ENCODE measurements at places on chromosomes 3 and 15. TPM values are rescaled to one million over a fixed set of nuclear protein-coding genes. Genes with fewer than 3 reads are reported as not detected.
A peak's percentile ranks its signal among the peaks of the same experiment; 100 is the strongest.

Gene CCDC54
- not detected for total RNA-seq

DNA sequence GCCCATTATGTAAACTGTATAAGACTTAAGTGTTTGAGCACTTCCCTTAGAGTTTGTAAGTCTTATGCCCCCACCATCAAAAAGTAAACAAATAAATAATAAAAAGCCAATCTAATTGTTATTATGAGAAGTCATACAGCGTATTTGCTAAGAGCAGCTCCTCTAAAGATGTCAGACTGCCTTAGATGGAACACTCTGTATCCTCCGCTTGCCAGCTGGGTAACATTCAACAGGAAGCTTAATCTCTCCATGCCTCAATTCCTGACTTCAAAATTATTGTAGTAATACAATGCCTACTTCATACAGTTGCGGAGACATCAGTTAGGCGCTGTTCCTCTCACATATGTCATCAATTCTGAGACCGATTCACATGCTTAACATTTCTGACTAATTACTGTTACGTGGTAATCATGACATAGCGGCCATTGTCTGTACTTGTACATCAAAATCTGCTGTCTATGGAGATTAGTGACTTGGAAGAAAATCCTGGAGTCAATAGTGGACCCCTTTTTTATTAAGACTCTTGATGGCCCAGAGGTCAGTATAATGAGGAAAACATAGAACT is 417.7 kb downstream of the LPP start:
- DNase-seq = no peak

Gene ENTPD3
- total RNA-seq = 12.2 TPM

GRCh38 chr15:78540871-78541743 is 863 bp downstream of the PSMA4 start:
- DNase-seq = no peak

DNA sequence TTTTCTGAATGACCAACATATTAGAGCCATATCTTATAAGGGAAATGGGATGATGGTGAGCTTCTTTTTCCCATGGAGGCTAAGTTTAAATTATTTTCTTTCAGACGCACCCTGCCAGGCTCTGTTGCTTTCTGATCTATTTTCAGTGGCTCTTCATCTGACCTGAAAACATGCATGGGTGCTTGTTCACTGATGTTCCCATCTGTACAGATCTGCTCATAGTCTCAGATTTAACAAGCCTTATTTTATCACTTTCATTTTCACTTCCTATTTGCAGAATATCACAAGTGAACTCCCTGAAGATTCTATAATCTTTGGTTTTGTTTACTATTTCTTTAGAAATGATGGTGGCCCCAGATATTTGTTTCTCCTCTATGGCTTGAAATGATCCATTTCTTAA is 31.1 kb upstream of the SUCLG2 start:
- DNase-seq = no peak

DNA sequence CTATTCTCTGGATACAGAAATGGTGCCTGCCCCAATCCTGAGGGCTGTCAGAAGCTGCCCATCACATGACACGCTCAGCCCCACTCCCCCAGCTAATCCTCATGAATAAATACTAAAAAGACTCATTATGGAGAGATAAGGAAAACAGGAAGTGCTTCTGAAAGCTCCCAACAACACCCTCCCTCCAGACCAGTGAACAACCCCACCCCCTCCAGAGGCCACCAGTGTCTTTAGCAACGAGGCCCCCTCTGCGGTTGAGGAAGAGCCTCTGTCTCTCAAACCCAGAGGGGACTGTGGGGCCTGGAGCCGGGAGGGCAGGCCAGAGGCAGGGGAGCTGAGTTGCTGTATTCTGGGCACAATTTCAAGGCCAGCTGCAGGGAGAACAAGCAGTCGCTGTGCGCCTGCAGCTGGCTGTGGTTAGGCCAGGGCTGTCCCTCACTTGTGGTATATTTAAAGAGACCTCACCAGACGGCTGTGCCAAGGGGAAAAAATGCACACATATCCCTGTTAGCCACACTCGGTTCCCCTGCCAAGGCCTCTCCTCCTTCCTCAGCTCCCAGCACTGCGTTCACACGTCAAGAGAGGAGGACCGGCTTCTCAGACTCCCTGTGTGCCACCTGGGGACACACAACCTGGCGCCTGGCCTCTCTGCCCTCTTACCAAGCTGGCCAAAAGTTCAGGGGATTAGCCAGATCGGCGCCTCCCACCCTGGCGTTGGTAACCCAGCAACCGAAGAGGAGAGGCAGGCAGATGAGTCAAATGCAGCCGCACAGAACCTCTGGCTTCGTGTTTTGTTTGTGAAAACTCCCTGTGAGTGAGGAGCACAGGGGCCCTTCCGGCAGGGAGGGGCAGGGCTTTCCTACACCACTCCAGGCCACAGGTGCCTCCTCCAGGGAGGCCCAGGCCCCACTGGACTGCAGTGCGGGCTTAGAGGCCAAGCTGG is 101.2 kb upstream of the ETV5 start:
- DNase-seq = peak; percentile 86

DNA sequence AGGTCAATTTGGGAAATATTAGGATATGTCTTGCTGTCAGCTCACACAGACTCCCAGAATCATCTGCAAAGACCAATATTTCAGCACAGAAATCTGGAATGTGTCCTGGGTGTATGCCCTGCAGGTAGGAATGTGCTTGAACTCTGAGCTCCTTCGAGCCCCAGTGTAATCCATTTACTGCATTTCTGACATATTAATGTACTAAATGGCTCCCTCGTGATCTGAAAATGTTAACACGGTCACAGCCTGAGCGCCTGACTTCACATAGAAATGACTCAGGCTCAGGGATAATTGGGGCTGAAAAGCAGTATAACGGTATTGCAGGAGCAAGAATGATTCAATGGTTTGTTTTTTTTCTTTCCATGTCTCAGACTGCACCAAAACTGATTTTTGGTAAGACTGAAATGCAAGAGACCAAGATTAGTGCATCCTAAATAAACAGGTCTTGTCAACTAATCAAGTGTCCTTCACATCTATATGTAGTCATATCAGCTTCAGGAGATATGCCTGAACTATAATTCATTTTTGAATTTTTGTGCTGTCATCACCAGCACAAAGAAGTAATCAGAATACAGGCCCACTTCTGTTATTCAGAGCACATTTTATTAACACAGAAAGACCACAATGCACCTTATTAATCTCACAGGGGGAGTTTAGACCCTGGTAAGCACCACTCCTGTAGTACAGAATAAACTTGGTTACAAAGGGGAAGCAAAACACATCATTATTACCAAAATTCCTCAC is 49.8 kb downstream of the DCLK3 start:
- DNase-seq = no peak

Gene ZNF620
- 2.6 TPM for total RNA-seq

DNA sequence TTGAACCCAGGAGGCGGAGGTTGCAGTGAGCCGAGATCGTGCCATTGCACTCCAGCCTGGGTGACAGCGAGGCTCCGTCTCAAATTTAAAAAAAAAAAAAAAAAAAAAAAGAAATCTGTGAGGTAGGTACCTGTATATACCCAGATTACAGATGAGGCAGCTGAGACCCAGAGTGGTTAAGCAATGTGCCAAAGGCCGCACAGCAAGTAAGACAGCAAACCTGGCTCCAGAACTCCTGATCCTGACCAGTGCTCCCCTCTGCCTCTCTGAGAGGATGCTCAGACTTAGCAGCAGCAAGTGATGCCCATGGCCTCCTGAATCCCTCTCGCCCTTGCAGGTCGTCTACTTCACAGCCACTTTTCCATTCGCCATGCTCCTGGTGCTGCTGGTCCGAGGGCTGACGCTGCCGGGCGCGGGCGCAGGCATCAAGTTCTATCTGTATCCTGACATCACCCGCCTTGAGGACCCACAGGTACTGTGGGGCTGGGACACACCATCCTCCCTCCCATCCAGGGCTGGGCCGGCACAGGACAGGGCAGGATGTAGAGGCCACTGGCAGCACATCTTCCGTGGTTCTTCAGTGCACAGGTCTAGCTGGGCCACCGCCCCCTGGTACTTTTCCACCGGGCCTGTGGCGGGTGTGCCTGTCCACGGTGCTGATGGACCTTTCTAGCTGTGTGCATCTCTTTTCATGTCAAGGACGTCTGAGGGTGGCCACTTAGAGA is 63.9 kb downstream of the SLC6A6 start:
- DNase-seq = no peak

Gene PTPRG
- total RNA-seq = 31.6 TPM

DNA sequence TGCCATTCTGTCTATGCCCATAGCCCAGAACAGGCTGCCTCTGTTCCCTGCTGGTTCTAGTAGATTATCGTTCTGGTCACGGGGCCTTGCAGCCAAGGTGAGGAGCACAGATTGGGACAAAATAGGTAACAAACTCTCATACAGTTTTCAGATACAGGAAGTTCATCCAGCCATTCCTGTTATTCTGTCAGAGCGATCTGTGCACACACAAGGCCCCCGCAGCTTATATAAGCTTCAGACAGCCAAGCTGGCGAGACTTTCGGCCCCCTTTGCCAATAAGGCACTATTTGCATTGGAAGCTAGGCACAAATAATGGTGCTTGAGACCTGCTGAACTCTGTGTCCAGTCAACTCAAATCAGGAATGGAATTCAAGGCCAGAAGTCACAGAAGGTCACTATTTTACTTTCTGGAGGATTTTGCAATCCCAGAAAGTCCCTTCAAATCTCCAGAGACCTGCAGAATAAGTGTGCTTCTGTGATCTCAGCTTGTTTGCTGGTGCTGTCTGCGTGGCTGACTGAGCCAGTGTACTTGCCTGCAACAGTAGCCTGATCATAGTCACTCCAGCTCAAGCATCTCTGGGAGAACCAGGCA is 69.4 kb downstream of the BFSP2 start:
- peak; percentile 55 for DNase-seq

DNA sequence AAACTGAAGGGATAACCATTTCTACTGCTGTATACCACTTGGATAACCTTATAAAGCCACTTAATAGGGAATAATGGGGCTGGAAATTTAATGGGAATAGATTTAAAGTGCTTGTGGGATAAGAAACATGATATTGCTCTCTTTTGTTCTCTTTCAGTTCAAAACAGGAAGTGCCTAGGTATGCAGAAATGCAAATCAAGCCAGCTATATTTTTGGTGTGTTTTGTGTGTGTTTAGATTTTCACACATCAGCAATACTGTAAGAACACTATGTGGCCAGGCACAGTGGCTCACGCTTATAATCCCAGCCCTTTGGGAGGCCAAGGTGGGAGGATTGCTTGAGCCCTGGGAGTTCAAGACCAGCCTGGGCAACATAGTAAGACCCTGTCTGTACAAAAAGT is 442.3 kb upstream of the TPRG1 start:
- DNase-seq = no peak

GRCh38 chr3:8278448-8278847 is 223.2 kb upstream of the LMCD1 start:
- no peak for DNase-seq

Gene SAMD7
- not detected for total RNA-seq

Gene ZNF106
- total RNA-seq = 28.0 TPM

- no peak for DNase-seq
Observed at GRCh38 chr3:74119221-74119620, 494.5 kb upstream of the PDZRN3 start.

DNA sequence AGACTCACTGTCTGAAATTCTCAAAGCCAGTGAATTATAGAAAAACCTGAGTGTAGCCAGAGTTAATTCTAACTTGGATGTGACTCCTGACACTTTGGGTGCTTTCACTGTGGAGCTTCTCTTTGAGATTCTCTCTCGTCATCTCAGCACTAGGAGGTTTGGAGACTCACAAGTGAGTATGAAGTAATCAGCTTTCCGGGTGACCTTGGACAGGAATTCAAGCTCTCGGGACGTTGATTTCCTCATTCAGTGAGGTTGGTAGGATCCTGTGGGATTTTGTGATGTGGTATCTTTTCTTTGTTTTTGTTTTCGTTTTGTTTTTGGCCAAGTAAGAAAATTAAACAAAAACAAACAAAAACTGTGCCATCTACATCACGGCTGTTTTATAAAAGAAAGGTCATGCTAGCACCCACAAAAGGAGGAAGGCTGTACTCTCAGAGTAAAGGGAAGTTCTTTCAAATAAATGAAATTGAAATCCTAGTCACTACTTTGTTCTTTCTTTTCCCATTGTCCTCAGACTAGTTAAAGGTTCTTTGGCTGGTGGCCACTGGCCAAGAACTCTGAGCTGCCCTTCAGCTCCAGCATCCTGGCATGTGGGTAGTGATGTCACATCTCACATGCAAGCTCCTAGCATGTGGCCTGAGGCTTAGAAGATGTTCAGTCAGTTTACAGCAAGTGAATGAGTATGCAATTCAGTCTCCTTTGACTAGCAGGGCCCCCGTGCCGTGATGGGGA is 263.3 kb upstream of the TPM1 start:
- peak; percentile 37 for DNase-seq

- peak; percentile 62 for DNase-seq
Observed at GRCh38 chr3:196400331-196400730, 31.9 kb downstream of the UBXN7 start.

DNA sequence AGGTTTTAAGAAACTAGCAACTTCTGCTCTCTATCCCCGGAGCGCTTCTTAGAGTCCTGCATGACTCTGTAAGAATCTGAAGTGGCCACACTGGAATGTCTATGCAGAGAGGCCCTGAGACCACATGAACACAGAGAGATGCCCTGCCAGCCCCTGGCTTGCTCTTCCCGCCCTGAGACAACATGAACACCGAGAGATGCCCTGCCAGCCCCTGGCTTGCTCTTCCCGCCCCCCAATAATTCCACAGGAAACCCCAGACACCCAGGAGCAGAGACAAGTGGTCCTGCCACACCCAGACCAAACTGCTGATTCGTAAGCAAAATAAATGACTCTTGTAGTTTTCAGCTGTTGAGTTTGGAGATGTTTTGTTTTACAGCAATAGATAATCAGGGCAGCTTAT is 166.1 kb downstream of the OSBPL10 start:
- DNase-seq = no peak

- DNase-seq = no peak
Observed at GRCh38 chr15:47669221-47669620, 48.1 kb upstream of the SEMA6D start.

Gene DGKG
- 16.2 TPM for total RNA-seq

DNA sequence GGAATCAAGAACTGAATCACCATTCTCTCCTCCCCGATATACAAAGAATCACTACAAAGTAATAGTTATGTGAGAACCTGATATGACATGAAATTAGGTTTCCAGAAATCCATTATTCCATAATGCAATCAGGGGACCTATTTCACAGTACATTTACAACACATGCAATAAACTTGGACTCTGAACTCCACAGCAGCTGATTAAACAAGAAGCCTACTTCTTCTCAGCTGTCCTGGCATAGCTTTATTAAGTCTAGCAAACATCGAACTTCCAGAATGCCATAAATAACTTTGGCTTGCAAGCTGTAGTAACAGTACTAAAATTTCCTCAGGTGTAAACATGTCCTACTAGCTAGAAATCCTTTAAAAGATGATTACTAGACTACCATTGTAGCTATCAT is 17.8 kb downstream of the PDCD10 start:
- DNase-seq = peak; percentile 60

GRCh38 chr15:100727291-100727851 is 125.0 kb downstream of the ASB7 start:
- DNase-seq = no peak

- DNase-seq = no peak
Observed at GRCh38 chr3:28118087-28118486, 123.3 kb upstream of the CMC1 start.

DNA sequence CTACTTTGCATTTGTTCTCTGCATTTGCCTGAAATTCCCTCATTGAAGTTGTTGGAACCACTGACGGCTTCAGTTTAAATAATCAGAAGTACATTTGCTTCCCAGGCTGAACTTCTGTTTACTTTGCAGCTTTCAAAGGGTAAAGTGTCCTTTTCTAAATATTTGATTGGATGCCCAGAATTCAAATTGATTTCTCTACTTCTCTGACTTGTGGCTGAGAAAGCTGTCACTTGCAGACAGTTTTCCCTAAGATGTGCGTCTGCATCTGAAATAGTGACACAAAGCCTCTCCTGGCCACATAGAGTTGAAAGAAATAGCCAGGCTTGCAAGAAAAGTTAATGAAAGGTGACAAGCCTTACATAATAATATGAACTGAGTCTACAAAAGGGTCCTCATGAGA is 299.6 kb downstream of the THSD4 start:
- DNase-seq = no peak

Gene COMMD2
- total RNA-seq = 41.2 TPM

Measured in body of pancreas (tissue), 4 donors.